ENCODE measurements at places on chromosomes 1 and 21. TPM values are rescaled to one million over a fixed set of nuclear protein-coding genes. Genes with fewer than 3 reads are reported as not detected.
A peak's percentile ranks its signal among the peaks of the same experiment; 100 is the strongest.

Gene AJAP1
- 0.29 TPM for total RNA-seq

Gene KRTAP13-2
- total RNA-seq = not detected

Gene NBPF15
- 79.0 TPM for total RNA-seq

Gene PLPPR5
- not detected for total RNA-seq

Gene TBX15
- total RNA-seq = 38.0 TPM

Gene C1orf94
- total RNA-seq = not detected

Gene HP1BP3
- 249 TPM for total RNA-seq

Gene FCRL4
- total RNA-seq = not detected

Gene NUCKS1
- total RNA-seq = 132 TPM

DNA sequence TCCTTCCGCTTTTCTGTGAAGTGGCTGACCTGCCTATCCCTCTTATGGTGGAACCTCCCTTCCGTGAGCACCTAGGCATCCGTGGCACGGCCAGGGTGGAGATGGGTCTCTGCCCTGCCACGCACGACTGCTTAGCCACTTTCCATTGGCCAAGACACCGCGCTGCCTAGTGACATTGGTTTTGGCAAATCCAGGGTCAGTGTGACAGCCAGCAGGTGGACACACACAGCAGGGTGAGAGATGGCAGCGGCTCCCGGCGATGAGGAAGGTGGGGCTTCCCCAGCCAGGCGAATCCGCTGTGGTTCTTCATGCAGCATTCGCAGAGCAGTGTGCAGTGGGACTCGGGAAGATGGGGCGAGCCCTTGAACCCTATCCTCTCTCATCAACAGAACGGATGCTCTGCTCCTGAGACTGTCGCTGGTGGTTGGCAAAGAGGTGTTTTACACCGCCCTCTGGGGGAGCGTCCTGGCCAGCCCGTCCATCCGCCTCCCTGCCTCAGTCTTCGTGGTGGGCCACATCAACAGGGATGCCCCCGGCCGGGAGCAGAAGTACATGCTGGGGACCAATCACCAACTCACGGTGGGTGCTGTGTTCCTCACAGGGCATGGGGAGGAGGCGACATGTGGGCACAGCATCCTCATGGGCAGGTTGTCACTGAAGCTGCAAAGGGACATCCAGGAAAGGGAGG lies 51.8 kb downstream of the DOP1B start:
- DNase-seq = no peak

GRCh38 chr1:218852527-218852926 lies 321.2 kb upstream of the LYPLAL1 start:
- DNase-seq = no peak

DNA sequence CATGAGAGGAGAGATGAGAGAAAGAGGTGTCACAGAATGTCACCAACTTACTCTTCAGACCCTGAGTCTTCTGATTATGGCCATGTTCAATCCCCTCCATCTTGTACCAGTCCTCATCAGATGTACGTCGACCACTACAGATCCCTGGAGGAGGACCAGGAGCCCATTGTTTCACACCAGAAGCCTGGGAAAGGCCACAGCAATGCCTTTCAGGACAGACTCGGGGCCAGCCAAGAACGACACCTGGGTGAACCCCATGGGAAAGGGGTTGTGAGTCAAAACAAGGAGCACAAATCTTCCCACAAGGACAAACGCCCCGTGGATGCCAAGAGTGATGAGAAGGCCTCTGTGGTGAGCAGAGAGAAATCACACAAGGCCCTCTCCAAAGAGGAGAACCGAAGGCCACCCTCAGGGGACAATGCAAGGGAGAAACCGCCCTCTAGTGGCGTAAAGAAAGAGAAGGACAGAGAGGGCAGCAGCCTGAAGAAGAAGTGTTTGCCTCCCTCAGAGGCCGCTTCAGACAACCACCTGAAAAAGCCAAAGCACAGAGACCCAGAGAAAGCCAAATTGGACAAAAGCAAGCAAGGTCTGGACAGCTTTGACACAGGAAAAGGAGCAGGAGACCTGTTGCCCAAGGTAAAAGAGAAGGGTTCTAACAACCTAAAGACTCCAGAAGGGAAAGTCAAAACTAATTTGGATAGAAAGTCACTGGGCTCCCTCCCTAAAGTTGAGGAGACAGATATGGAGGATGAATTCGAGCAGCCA lies 8.0 kb downstream of the ELOA start:
- DNase-seq = peak; percentile 87

GRCh38 chr1:202725526-202725925 lies 15.3 kb upstream of the SYT2 start:
- DNase-seq = no peak

DNA sequence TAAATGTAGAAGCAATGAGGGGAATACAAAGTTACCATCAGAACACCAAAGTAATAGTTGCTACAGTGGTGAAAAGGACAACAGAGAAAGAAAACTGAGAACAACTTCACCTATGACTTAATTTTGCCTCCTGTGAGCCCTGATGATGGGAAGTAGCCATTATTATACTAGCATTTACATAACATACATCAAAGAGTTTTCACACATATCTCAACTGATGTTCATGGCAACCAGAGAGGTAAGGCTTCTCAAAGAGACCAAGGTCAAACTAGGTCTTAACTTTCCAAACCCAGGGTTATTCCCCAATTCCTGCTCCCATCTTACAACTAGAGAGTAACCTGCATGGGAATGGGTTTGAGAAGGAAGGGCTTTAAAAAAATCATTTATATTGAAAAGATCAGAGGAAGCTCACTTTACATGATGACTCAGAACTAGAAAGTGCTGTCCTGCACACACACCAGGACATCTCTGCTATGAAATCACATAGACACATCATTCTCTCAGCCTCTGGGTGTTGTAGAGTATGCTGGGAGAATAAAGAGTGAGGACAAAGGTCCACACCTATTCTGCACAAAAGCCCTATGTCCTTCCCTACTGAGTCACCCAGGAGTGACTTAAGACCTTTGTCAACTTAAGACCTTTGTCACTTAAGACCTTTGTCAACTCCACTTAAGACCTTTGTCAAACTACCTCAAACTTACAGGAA lies 179.7 kb downstream of the TNFSF18 start:
- DNase-seq = peak; percentile 23

- peak; percentile 93 for DNase-seq
These were observed 1.7 kb upstream of the RIPK4 start for GRCh38 chr21:41768437-41769042.

DNA sequence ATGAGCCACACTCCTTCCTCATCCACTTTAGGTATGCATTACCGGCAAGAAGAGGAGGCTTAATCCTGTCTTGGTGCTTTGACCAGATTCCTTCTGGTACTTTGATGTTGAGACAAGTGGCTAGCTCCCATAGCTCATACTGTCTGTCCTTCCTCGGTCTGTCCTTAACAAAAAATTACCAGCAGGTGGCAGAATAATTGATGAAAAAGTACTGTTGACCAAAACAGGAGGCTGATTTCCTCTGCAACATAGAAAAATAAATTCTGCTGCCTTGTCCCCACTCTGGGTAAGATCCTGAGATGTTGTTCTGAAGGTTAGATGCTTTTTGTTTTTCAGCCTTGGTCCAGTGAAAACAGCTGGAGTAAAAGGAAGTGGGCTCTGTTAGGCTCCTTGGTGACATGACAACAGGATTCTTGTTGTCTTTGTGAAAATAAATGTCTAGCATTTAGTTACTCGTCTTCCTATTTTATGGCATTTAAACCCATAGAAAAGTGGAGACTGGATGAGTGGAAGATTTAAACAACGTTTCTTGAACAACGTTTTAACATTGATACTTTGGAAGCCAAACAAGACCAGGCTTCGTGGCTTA lies 11.2 kb upstream of the HJV start:
- peak; percentile 79 for DNase-seq

- no peak for DNase-seq
These were observed 6.7 kb upstream of the SNAPIN start for GRCh38 chr1:153651771-153652170.

DNA sequence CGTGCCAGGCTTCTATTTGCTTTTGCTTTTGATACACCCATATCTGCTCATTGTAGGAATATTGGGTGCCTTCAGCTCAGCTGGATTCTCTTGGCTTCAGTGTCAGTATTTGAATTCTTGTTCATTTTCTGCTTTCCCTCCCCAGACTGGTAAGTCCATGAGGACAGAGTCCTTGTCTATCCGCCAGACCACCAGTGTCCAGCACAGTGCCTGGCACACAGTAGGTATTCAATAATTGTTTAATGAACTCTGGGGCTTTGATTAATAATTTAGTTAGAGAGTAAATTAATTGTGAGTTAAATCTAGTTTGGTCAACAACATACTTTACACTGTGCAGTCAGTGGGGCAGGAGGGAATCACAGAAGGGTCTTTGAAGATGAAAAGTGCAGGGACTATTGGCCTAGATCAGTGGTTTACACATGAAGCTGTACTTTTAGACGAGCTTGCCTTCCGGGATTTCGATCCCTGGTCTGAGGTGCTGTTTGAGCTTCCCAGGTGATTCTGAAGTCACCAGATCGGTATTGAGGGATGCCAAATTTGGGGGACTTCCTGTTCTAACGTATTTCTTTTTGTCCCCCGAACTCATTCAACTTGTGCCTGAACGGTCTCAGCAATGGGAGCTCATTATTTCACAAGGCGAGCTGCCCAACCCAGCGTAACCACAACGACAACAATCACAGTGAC lies 119.1 kb upstream of the JUN start:
- DNase-seq = peak; percentile 45

DNA sequence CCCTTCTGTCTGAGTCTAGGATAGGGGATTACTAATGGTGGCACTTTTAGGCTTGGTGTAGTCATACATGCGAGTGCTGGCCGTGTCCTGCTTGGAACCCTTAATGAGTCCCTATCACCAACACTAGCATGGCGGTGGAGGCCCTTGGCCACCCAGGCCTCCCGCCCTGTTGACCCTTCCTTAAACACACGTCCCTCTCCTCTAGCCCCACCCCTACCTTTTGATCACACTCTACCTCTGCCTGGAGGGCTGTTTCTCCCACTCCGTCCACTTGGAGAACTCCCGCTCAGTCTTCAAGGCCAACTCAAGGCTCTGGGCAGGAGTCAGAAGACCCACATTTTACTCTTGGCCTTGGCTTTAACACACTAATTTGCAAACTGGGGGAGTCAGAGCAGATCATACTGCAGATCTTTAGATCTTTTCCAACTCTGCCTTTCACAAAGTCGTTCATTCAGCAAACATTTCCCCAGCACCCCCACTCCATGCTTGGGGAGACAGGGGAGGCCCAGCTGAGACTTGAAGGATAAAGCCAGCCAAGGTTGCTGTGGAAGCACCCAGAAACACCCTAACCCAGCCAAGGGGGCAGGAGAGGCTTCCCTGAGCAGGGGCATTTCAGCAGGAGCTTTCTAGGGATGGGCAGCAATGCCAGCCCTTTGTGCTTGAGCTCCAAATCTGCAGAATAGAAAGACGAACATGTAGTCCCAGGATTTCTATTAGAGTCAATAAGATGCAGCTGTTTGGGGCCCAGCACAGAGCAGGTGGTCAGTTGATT lies 1.9 kb downstream of the PODN start:
- DNase-seq = peak; percentile 77

DNA sequence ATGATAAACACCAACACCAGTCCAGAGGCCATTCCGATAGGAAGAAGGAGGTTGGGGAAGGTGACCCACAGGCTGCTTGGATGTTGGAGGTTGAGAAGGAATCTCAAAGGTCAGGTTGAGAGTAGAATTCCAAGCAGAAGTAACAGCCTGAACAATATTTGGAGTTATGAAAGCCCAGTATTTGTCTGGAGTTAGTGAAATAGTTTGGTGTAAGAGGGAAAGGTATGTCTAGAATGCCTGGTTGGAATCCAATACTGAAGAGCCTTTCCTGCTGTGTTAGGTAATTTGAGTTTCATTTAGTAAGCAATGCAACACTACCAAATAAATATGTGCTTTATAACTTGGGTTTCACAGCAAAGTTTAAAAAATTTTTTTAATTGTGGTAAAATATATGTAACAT lies 70.5 kb upstream of the MCOLN3 start:
- no peak for DNase-seq

- no peak for DNase-seq
These were observed 107.8 kb downstream of the LYST start for GRCh38 chr1:235758931-235759330.

DNA sequence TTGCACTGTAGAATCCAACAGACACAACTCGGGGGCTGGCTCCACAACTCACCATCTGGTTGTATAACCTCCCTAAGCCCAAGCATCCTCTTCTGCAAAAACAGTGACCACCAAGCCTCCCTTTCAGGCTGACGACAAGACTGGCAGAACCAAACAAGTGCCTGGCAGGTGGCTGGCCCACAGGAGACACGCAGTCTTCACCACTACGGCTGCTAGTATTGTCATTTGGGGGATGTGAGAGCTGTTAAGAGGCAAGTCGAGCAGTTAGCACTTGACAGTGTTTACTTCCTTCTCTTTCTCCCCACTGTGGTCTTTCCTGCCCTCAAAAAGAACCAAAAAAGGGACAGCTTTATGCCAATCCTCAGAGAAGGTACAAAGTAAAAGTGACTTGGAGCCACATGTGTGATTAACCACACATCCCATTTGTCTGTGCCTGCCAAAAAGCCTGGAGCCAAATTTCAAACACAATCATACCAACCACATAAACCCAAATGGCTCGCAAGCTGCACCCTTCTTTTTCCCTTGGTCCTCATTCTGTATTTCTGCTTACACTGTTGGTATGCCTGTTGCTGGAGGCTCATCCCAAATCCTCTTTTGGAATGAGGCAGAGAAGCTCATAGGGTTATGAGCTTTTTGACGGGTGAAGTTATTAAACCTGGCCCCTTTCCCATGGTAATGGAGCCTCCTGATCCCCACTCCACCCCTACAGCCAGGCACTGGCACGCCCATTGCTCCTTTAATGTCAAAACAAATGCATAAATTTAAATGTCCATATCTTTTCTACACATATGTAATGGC lies 94.1 kb downstream of the TGFBR3 start:
- no peak for DNase-seq

GRCh38 chr1:33237579-33237978 lies 18.7 kb upstream of the ZNF362 start:
- no peak for DNase-seq

DNA sequence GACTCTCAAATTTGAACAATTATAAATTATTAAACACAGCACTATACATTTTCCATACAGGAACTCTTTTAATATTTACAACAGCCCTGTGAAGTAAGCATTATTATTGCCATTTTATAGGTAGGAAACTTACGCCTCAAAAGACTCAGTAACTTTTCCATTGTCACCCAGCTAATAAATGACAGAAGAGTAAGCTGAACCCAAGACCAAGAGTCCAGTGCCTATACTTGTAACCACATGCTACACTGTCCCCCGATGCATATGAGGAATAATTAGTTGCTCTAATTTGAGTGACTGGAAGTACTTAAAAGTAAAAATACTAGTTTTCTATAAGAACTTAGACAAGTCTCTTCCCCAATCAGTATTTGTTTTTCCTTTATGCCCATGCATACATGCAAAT lies 88.5 kb downstream of the PTPN14 start:
- DNase-seq = no peak

- no peak for DNase-seq
These were observed 9.7 kb downstream of the TLR5 start for GRCh38 chr1:223133306-223133823.

- no peak for DNase-seq
These were observed 660.0 kb downstream of the PTPRU start for GRCh38 chr1:29896300-29896699.

- DNase-seq = peak; percentile 79
These were observed 149.1 kb downstream of the FCRL5 start for GRCh38 chr1:157403203-157403602.
